RWPE2 (cell line): ENCODE measurements at places on chromosomes 2 and 18.

- H3K27me3 ChIP-seq: peaks cover 11% of the 10 kb centered on the region
- H3K4me1 ChIP-seq: no peaks in the 10 kb centered on the region
- no peak overlapping the region for H3K4me3 ChIP-seq
- no peaks in the 10 kb centered on the region for H3K36me3 ChIP-seq
Observed at GRCh38 chr2:212520340-212520739, 18.3 kb downstream of the ERBB4 start.

GRCh38 chr18:51630706-51631105, 433.2 kb upstream of the MEX3C start:
- H3K36me3 ChIP-seq: no peaks in the 10 kb centered on the region
- no peak overlapping the region for H3K27ac ChIP-seq
- no peak overlapping the region for H3K4me3 ChIP-seq

- H3K27me3 ChIP-seq: no peaks in the 10 kb centered on the region
- H3K36me3 ChIP-seq: no peaks in the 10 kb centered on the region
- DNase-seq: no peak
- H3K4me3 ChIP-seq: no peak overlapping the region
- peaks cover 3% of the 10 kb centered on the region for H3K4me1 ChIP-seq
Observed at GRCh38 chr2:174535757-174536703, 49.2 kb upstream of the GPR155 start.

- no peak for DNase-seq
- no peaks in the 10 kb centered on the region for H3K4me1 ChIP-seq
- H3K4me3 ChIP-seq: no peak overlapping the region
- H3K27ac ChIP-seq: no peak overlapping the region
- H3K27me3 ChIP-seq: no peaks in the 10 kb centered on the region
Observed at GRCh38 chr2:121858369-121858768, 102.9 kb downstream of the TSN start.

- no peak overlapping the region for H3K4me3 ChIP-seq
- no peaks in the 10 kb centered on the region for H3K27me3 ChIP-seq
- H3K36me3 ChIP-seq: no peaks in the 10 kb centered on the region
- no peak overlapping the region for H3K27ac ChIP-seq
- no peaks in the 10 kb centered on the region for H3K4me1 ChIP-seq
- no peak for DNase-seq
Observed at GRCh38 chr2:230968921-230969658, 26.8 kb upstream of the SPATA3 start.

DNA sequence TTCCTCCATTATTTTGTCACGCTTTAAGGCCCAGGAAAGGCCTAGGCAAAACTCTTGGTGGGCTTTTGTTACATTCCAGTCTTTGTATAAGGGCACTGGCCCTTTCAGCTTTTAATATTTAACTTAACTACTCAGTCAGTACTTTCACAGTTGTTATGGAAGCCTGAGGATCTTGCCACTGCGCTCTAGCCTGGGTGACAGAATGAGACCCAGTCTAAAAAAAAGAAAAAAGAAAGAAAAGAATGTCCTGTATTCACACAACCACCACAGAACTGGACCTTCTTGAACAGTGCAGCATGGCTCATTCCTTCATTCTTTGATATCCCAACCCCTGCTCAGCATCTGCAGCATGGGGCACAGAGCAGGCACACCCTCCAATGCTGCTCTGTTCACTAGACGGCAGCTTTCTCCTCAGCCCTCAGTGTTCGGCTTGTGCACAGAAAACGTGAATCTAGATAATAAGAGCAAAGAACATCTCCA, 93.4 kb upstream of the MSH2 start:
- DNase-seq: no peak
- H3K36me3 ChIP-seq: no peaks in the 10 kb centered on the region
- H3K4me3 ChIP-seq: no peak overlapping the region
- no peaks in the 10 kb centered on the region for H3K4me1 ChIP-seq
- no peak overlapping the region for H3K27ac ChIP-seq

- H3K27me3 ChIP-seq: no peaks in the 10 kb centered on the region
- H3K4me3 ChIP-seq: no peak overlapping the region
- no peaks in the 10 kb centered on the region for H3K36me3 ChIP-seq
- no peak overlapping the region for H3K27ac ChIP-seq
- no peaks in the 10 kb centered on the region for H3K4me1 ChIP-seq
Observed at GRCh38 chr2:156672556-156673332, 236.6 kb downstream of the GPD2 start.

GRCh38 chr18:12701161-12701560, 1.4 kb downstream of the CEP76 start:
- H3K36me3 ChIP-seq: peaks cover 50% of the 10 kb centered on the region
- no peaks in the 10 kb centered on the region for H3K27me3 ChIP-seq
- no peak overlapping the region for H3K27ac ChIP-seq
- H3K4me1 ChIP-seq: peaks cover 27% of the 10 kb centered on the region
- no peak for DNase-seq
- peak overlapping the region; percentile 66 for H3K4me3 ChIP-seq

DNA sequence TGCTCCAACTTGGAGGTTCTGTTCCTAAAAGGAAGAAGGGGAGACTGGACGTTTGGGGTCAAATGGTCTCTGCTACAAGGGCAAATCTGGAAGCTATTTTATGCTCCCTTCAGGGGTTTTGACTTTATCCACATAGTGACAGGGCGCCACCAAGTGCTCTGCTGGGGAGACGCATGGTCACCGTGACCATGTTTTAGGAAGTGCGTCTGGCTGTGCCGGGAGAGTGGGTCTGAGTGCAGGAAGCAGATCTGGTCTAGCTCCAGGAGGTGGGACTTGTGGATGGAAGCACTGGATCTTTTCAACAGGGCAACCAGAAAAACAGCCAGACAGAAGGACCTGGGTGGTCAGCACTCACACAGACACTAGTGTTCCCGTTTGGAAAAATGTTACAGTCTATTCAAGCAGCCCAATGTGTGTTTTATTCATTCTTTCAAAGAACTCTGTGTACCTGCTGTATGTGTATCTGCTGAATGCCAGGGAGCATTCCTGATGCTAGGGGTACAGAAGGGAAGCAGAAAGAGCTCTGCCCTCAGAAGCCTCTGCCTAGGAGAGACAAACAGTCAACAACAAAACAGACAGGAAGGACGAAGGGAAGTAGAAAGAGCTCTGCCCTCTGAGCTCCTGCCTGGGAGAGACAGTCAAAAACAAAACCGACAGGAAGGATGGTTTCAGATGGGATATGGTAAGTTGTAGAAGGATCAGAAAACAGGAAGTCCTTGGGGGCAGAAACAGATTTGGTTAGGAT, 14.3 kb downstream of the IMPA2 start:
- no peak overlapping the region for H3K27ac ChIP-seq
- no peak for DNase-seq
- H3K4me3 ChIP-seq: no peak overlapping the region
- H3K27me3 ChIP-seq: no peaks in the 10 kb centered on the region
- H3K4me1 ChIP-seq: peaks cover 10% of the 10 kb centered on the region
- H3K36me3 ChIP-seq: no peaks in the 10 kb centered on the region

GRCh38 chr2:15881676-15882075, 58.7 kb upstream of the MYCN start:
- no peaks in the 10 kb centered on the region for H3K4me1 ChIP-seq
- no peak for DNase-seq
- H3K36me3 ChIP-seq: no peaks in the 10 kb centered on the region
- no peaks in the 10 kb centered on the region for H3K27me3 ChIP-seq
- H3K27ac ChIP-seq: no peak overlapping the region

DNA sequence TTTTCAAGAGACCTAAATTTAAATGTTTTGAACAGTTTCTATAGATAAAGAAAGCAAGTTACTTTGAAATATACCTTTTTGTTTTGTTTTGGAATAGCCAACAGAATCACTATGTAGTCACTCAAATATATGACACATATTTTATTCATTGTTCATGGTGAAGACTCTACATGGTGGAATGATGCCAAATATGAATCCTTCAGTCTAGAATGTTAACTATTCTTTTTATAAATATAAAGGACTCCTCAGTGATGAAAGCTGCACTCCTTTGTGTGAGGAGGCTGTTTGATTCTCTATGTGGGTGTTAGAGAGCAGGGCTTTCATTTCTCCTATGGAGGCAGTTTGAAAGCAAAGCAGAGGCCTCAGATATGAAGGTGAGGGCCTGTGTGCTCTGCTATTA, 396.4 kb upstream of the LRRTM1 start:
- DNase-seq: no peak
- no peak overlapping the region for H3K4me3 ChIP-seq
- H3K36me3 ChIP-seq: no peaks in the 10 kb centered on the region
- H3K27ac ChIP-seq: no peak overlapping the region
- no peaks in the 10 kb centered on the region for H3K4me1 ChIP-seq

- H3K36me3 ChIP-seq: no peaks in the 10 kb centered on the region
- no peak for DNase-seq
- no peaks in the 10 kb centered on the region for H3K27me3 ChIP-seq
- H3K4me3 ChIP-seq: no peak overlapping the region
- H3K4me1 ChIP-seq: no peaks in the 10 kb centered on the region
Observed at GRCh38 chr2:26491563-26492167, 13.7 kb upstream of the OTOF start.
